ENCODE measurements at places on chromosomes 4 and X.

DNA sequence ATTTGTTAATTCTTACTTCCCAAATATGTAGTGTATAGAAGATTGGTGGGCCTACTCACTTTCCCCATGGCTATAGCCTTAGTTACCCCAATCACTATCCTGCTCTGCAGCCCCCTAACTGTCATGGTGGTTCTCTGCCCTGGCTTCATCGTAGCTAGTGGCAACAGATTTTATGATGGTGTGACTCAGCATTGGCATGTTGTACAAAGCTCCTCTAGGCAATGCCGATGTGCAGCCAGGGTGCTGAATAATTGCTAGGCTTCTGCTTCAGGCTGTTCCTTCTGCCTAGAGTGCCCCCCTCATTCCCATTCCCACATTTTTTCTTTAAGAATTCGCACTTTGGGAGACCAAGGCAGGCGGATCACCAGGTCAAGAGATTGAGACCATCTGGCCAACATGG is 35.2 kb downstream of the AFF2 start:
- no peak for DNase-seq

DNA sequence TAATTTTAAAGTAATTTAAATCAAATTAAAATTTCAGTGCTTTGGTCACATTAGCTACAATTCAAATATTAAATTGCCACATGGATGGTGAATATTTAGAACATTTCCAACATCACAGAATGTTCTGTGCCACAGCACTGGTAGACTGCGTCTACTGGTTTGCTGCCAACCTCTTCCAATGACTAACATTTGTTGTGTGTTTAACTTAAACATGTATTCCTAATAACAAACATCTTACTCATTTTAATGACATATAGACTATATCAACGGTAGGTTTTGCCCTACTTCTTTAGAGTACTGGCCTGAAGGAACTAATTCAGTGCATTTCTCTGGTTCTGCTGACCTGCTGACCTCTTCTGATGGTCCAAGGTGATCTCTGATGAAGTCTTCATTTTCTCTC is 157.6 kb downstream of the DCK start:
- no peak for DNase-seq

DNA sequence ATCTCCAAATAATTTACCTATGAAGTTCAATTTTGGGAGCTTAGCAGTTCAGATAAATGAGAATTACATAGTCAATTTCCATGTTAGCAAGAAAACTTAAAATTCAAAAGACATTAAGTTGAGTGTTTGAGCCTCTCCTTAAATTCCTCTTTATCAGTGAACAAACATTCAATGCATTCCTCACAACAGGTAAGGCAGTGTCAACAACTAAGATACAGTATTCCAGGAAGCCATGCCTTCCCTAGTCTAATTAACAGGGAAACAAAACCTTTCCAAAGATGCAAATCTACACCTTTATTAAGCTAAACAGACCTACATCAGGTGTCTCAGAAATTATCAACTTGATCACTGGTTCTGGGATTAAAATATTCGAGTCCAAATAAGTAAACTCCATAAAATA is 3.7 kb downstream of the SH3RF1 start:
- DNase-seq: no peak

- DNase-seq: no peak
Measured at GRCh38 chrX:111411557-111411956, 435 bp downstream of the DCX start.

GRCh38 chr4:80424225-80424581 is 88.7 kb downstream of the CFAP299 start:
- DNase-seq: no peak

GRCh38 chr4:77093401-77093800 is 17.6 kb upstream of the CCNI start:
- DNase-seq: no peak

DNA sequence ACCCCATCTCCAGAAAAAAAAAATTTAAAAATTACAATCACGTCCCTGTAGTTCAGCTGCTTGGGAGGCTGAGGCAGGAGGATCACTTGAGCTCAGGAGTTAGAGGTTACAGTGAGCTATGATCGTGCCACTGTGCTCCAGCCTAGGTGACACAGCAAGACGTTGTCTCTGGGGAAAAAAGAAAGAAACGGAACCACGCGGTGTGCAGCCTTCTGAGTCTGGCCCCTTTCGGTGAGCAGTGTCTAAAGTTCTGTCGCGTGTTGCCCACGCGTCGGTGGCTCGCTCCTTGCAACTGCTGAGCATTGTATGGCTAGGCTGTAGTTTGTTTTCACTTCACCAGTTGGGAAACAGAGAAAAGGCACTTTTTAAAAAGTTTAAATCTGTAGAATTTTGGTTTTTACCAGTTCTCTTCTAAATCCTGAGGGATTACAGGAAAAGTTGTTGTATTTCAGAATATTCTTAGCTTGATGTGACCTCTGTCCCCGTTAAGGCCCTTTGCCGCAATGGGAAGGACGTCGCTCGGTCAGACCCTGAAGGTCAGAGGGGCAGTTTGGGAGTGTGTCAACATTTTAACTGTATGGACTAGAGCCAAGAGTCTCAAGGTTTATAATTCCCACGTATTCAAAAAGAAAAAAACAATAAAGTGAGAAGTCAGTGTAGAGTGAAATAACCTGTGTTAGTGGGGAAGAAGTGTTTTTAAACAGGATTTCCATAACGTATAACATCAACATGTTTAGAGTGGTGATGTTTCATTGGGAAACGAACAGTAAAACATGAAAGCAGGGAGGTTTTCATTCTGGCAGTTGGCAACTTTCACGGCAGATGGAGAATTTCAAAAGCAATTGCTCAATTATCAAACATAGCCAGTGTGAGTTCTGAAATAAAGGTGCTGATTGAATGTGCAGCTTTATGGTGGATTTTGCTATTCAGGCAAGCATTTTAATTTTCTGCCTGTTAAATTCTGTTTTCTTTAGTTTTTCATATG is 45.8 kb upstream of the MSANTD1 start:
- DNase-seq: no peak

DNA sequence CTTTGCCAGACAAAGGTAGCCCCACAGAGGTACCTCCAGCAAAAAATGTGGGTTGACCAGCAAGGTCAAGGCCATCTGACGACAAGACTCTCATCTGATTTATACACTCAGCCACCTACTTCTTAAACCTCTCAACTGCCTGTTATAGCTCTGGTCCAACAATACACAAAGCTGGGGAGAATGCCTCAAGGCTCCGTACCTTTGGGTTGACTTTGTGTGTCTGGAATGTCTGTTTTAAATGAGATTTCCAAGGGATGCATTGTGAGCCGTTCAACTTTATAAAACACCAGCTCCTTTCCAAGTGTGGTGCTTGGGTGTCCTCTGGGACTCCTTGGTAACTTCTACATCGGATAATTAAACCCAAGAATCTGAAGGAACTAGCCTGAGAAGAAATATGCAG is 167.0 kb upstream of the RPL34 start:
- no peak for DNase-seq

DNA sequence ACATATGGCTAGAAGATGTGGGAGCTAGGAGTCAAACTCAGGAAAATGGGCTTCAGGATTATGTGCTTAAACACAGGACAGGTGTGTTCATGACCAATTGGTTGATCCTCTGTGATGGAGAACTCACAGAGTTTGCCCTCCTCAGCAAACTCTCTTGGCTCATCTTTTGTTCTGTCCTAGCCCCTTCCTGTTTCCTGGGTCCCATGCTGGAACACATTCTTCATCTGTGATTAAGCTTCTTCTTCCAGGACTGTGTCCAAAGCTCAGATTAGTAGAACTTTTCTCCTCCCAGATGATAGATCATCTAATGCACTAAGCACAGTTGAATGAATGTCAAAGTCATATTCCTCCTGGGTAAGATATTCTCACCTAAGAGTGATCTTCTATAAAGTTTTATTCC is 38.8 kb upstream of the TCEANC start:
- DNase-seq: no peak

GRCh38 chr4:181013162-181013561 is 1230.0 kb upstream of the TENM3 start:
- no peak for DNase-seq

DNA sequence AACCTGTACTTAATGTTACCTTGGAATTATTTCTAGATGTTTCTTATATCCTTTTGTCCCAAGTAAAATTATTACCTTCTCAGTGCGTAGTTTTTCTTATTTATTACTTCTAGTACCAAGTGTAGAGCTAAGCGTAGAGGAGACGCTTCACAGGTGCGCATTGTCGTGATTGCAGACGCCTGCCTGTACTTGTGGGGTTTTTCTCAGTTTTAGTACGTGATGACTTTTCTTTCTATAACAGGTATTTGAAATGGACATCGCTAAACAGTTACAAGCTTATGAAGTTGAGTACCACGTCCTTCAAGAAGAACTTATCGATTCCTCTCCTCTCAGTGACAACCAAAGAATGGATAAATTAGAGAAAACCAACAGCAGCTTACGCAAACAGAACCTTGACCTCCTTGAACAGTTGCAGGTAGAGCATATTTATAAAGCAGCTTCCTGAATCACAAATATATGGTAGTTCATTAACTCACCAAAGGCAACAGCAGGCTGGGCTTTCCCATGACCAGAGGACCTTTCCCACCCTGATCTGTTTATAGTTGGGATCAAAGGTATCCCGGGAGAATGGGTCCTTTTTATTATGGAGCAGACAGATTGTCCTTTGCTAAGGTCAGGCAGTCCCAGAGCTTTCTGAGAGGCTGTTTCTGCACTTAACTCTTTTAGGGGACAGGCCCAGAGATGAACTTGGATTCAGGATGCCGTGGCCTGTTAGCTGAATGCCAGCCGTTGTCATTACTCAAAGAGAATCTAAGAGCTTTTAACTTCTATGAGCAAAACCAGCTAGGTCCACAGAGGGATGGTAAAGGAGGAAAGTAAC is 172.9 kb downstream of the PTTG2 start:
- no peak for DNase-seq

DNA sequence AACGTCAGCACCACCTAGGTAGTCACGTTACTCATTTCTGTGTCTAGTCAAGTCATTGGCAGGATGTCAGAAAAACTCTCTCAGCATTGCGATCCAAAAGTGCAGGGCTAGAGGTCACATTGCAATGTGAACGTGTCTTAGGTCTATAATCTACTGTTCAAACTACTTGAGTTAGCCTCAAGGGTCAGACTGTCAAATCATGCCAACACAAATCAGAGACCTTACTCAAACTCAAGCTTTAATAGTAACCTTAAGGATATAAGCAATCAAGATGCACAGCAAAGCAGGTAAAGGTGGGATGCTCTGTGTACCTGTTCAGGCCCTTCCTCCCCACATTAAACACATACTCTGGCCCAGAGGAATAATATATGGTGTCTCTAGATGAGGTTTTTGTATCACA is 114.4 kb upstream of the NOCT start:
- no peak for DNase-seq

DNA sequence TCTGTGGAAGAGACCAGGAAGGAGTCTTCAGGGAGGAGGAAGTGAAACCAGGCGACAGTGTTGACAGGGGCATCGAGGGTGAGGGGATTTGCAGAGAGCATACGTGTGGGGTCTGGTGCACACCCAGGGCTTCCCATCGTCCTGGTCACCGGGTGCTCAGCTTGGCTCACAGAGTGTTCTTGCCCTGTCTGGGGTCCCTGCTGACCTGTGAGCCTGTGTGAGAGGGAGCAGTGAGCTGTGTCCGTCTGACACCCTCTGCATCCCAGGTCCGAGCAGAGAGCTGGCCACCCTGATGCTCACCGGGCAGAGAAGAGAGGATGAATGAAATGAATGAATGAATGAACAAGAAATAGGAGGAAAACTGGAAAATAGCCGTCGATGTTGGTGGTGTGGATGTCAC is 46.5 kb downstream of the CPZ start:
- DNase-seq: no peak

DNA sequence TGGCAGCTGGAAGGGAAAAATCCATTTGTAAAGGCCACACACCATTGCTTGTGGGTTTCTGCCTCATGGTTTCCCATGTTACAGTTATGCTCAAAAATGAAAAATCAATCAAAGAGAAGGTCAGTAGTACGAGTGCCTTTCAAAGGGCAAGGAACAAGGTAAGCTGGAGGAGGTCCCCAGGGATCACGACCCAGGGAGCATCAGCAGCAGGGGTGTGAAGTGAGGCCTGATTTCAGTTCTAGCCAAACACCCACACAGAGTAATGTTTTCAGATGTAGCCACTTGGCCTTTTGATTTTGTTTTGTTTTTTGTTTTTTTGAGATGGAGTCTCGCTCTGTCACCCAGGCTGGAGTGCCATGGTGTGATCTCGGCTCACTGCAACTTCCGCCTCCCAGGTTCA is 69.4 kb upstream of the AFAP1 start:
- no peak for DNase-seq

DNA sequence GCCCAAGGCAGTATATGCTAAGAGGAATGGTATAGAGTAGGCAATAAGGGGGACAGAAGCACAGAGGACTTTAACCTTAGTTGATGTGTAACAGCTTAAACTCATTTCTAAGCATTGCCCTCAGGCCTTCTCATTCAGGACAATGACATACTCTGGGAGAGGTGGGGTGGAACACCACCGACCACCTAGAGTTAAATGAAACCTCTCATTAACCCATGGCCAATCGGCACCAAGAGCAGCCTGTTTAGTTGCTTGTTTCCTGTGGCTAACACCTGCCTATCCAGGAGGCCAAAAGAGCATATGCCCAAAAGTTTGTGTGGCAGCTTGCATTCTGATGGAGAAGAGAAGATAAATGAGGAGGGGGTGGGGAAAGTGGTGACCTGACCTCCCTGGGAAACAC is 88.7 kb upstream of the PLAC1 start:
- DNase-seq: no peak

DNA sequence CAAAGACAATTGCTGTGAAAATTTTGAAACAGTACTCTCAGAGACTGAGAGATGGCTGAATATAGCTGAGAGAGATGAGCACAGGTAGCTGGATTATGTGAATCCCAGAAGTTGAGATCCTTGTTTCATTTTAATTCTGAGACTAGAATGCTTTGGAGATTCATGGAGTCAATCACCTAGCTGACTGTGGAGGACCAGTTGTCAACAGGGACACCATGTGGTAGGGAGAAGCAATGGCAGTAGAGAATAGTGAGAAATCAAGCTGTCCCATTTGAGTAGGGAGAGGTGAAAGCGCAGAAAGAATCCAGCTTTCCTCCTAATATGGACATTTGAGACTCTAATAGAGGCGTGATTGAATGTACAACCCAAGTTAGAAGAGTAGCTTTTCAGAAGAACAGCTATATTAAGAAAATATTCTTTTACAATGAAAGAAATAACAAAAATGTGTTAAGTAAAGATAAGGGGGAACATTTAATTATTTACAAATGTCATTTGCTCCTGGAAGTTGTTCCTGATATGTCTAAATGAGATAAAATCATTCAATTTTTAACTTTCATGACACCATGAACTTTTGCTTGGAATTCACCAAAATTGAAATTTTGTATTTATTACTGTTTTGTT is 30.3 kb upstream of the GLRB start:
- DNase-seq: no peak

DNA sequence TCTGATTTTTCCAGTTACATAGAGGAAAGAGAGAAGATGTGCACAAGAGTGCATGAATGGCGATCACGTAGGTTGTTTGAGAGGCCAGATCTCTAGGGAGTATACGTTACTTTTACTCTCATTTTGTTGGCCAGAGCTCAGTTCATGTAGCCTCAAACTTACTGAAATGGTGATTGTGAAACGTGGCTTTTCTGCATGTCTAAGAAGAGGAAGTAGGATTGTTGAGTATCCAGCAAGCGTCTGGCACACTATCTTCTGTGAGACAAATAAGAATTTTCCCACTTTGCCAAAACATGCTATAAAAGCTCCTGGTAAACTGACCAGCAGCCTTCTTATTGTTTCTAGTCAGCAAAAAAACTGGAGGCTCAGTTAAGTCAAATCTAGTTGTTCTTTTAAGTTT is 264.5 kb upstream of the EMCN start:
- DNase-seq: no peak

- no peak for DNase-seq
Measured at GRCh38 chrX:630612-631496, at the start of gene SHOX. Gene SHOX (plus strand): TSS chrX:630791. CDS start chrX:630898, 107 bp downstream.

- DNase-seq: no peak
Measured at GRCh38 chr4:37486166-37486565, 200.0 kb downstream of the RELL1 start.
